CD4-positive, alpha-beta T cell treated with Interleukin-17A for 1 hour (primary cell): ENCODE measurements at places on chromosomes 3 and 15.

- no peak for DNase-seq
These were observed 85.8 kb downstream of the MEIS2 start for GRCh38 chr15:37014566-37014965.

- DNase-seq = no peak
These were observed 124.4 kb downstream of the B3GALNT1 start for GRCh38 chr3:160980740-160981139.

DNA sequence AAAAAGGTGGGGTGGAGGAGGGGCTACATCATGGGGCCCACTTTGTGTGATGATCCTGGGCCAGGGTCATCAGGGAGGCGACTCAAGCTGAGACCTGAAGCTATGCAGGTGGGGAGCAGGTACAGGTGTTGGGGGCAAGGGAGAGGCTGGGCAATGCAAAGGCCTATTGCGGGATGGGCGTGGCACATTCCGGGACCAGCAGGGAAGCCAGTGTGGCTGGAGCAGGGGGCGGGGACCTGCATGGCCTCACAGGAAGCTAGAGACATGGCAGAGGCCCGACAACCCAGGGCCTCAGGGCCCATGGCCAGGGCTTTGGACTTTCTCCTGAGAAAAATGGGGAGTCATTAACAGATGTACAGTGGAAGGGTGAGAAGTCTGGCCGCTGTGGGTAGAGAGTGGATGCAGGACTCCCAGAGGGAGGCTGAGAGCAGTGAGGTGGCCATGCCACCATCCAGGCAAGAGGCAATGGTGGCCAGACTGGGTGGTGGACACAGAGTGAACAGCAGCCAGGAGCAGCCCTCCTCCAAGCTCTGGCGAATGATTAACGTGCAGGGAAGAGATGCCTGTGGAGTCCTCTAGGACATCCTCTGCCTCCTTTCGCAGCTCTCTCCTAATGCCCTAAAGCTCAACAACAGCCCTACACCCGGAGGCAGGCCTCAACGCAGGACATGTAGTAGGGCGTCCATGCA, 122.6 kb upstream of the ATP2B2 start:
- DNase-seq = no peak

DNA sequence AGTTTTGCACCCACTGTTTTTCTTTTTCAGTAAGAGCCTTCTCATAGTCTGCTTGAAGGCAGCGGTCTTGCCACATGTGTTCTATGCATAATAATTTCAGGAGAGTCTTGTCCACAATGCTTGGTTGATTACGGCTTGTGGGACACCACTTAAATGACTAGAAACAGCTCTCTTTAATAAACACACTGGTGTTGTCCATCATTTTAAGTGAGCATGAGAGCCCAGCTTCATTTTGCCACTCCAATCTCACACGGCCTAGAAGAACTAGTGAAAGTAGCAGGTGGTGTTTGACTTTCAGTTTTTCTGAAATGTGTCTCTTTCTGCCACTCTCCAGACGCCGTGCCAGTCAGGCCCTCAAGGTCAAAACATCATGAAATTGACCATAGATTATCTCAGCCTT, 292.1 kb downstream of the LPP start:
- DNase-seq = no peak

- DNase-seq = no peak
These were observed 17.5 kb downstream of the ANKRD63 start for GRCh38 chr15:40265355-40265754.

DNA sequence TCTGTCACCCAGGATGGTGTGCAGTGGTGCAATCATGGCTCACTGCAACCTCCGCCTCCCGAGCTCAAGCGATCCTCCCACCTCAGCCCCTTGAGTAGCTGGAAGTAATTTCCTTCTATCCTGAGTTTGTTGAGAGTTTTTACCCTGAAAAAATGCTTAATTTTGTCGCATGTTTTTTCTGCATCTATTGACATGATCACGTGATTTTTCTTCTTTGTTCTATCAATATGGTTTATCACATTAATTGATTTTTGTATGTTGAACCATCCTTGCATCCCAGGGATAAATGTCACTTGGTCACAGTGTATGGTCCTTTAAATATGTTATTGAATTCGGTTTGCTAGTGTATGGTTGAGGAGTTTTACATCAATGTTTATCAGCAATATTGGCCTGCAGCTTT, 11.9 kb upstream of the OR5K4 start:
- no peak for DNase-seq

- DNase-seq = no peak
These were observed 51.5 kb upstream of the GSK3B start for GRCh38 chr3:120145542-120146285.

- DNase-seq = no peak
These were observed 218.2 kb downstream of the SHOX2 start for GRCh38 chr3:157888040-157888439.

GRCh38 chr3:185149591-185149990, 3.3 kb downstream of the C3orf70 start:
- DNase-seq = no peak

GRCh38 chr3:34948517-34948916, 690.8 kb upstream of the ARPP21 start:
- DNase-seq = no peak

- no peak for DNase-seq
These were observed 21.9 kb downstream of the EID1 start for GRCh38 chr15:48899793-48900192.

DNA sequence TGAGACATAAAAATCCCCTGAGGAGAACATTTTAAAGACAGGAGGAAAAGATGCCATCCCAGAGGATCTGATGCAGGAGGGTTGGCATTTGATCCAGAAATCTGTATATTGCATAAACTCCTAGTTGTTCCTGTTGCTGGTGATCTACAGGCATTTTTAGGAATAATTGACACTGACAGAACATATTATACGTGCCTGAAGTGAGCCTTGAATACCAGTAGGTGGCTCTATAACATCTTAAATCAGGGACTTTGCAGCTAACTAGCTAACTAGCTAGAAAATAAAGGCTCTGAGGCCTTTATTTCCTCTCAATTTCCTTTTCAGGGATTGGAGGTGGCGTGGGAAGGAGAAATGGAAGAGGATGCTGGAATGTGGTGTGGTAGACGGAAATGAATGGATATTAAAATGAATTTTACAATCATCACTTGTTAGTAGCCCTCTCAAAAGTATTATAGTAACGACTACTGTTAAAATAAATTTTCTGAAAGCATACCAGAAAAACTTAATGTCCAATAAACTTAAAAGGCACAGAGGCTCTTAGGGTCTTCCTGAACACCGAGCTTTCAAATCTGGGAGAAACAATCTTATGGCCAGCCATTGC, 73.8 kb upstream of the ZBED2 start:
- peak; percentile 69 for DNase-seq

GRCh38 chr3:139267300-139268246, 76.2 kb upstream of the MRPS22 start:
- no peak for DNase-seq

GRCh38 chr3:105827959-105828358, 40.9 kb downstream of the CBLB start:
- no peak for DNase-seq

- peak; percentile 26 for DNase-seq
These were observed 152.9 kb downstream of the ATP10A start for GRCh38 chr15:25710184-25710583.
